ENCODE measurements at places on chromosomes 12 and 14.

- DNase-seq = no peak
Measured at GRCh38 chr14:63544591-63545299, 1.6 kb upstream of the PPP2R5E start.

- DNase-seq = no peak
Measured at GRCh38 chr12:3797531-3798048, 44.7 kb upstream of the CRACR2A start.

- no peak for DNase-seq
Measured at GRCh38 chr12:106750524-106750923, 24.0 kb upstream of the RIC8B start.

DNA sequence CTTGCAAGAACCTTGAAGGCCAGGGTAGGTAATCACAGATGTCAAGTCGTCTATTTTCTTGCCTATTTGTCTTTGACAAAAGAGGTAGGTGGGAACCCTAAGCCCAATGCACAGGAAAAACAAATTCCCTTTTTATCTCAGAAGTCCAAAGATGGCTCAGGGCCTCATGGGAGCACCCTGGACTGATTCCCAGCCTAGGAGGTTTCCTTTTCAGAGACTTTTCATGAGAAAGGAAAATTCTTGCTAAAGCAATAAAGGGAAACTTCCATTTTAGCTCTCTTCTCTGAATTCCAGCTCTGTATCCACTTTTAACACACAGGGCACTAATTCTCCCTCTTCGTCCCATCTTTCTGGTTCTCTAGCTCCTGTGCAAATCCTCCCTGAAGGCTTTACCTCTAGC lies 1.2 kb downstream of the ZNF641 start:
- no peak for DNase-seq

DNA sequence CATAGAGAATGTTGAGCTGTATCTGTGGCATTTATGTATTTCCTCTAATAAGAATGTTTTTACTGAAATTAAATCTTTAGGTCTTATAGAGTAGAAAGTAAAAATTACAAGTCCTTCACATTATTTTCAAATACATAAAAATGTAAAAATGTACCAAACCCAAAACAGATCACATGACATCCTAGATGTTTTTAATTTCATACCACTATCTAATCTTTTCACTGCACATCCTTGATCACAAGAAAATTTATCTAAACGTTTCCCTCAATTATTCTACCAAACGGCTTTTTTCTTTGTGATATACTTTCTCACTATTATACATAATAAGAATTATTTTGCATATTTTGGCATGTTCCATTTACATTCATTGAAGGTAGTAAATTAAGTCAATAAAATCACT lies 18.3 kb downstream of the SGPP1 start:
- DNase-seq = no peak

- DNase-seq = no peak
Measured at GRCh38 chr12:1929241-1929984, 11.0 kb upstream of the CACNA2D4 start.

- DNase-seq = no peak
Measured at GRCh38 chr12:9347328-9348127, 139.3 kb upstream of the PZP start.

GRCh38 chr12:49776413-49776812 lies 35.1 kb downstream of the TMBIM6 start:
- DNase-seq = peak; percentile 30

- no peak for DNase-seq
Measured at GRCh38 chr14:34951286-34951685, 31.5 kb upstream of the SRP54 start.

DNA sequence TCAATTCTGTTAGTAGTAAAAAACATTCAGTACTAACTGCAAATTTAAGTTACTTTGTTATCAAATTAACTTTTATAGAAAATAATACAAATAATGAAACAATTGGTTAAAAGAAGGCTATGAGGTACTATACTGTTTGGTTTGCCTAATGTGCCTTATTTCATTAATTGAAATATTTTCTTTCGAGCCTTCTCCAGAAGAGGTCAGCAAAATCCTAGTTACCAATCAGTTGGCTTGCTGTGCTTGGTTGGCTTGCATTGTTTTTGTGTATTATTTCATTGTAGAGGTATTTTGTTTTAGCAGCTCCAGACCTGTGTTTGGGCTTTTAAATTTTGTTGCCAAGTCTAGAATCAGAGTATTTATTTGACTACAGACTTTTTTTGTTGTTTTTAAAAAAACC lies 68.5 kb downstream of the AEBP2 start:
- DNase-seq = no peak

DNA sequence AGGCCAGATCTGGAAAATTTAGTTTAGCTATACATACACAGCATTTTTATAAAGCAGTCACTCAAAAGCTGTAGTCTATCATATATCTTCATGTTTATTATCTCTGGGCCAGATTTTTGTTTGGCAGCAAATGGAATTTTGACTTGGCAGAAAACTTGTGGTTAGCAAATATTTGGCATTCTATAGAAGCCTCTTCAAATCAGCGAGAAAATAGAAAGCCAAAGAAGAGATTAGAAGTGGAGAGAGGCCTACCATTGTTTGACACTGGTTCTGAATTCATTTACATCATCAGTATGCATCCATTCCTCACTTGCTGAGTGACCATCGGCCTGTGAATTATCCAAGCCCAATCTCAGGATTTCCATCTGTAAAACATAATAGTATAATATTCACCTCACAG lies 1077.6 kb downstream of the GALC start:
- no peak for DNase-seq

- DNase-seq = peak; percentile 77
Measured at GRCh38 chr14:20440882-20441281, 4.9 kb upstream of the KLHL33 start.

GRCh38 chr12:46207644-46208043 lies 61.2 kb downstream of the SLC38A1 start:
- no peak for DNase-seq

- no peak for DNase-seq
Measured at GRCh38 chr14:50795142-50795541, 35.8 kb downstream of the NIN start.

- DNase-seq = no peak
Measured at GRCh38 chr12:93722835-93723567, 45.8 kb downstream of the CRADD start.

DNA sequence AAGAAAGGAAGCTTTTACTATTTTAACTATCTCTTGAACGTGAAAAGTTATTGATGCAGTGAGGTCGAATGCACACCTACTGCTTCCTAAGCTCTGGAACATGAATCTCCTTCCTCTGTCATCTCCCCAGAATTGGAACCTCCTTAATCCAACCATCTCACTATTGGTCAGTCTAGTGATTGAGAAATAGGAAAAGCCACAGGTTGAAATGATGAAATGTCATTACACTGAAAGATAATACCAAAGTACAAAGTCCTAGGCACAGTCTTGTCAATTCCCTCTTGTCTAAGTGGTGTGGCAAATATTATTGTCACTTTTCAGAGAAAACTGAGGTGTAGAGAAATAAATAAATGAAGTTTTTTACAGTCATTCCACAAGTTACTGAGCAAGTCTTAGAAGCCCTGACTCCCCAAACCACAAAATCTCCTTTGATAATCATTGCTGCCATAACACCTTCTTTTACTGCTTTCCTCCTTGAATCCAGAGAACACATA lies 19.5 kb upstream of the HIGD1C start:
- DNase-seq = no peak

DNA sequence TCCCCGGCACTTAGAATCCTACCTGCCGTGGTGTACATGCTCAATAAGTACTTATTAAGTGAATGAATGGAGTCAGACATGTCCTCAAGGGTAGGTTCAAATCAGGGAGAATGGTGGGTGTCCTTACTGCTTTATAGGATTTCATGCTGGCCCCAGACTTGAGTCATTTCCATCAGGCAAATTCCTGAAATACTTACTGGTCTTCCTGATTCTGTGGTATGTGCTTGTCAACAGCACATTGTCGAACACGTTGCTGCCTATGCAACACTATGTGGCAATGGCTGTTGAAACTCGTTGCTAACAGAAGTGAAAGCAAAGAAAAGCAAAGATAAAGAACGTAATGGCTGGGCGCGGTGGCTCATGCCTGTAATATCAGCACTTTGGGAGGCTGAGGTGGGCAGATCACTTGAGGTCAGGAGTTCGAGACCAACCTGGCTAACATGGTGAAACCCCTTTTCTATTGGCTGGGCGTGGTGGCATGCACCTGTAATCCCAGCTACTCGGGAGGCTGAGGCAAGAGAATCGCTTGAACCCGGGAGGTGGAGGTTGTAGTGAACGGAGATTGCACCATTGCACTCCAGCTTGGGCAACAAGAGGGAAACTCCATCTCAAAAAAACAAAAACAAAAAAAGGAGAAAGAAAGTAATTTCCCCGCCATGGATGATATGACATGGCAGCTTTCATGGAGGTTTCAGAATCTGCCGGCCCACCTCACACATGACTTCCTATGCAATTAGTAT lies 214.9 kb downstream of the ZFP36L1 start:
- no peak for DNase-seq

- no peak for DNase-seq
Measured at GRCh38 chr12:88501972-88502938, 78.0 kb downstream of the KITLG start.

DNA sequence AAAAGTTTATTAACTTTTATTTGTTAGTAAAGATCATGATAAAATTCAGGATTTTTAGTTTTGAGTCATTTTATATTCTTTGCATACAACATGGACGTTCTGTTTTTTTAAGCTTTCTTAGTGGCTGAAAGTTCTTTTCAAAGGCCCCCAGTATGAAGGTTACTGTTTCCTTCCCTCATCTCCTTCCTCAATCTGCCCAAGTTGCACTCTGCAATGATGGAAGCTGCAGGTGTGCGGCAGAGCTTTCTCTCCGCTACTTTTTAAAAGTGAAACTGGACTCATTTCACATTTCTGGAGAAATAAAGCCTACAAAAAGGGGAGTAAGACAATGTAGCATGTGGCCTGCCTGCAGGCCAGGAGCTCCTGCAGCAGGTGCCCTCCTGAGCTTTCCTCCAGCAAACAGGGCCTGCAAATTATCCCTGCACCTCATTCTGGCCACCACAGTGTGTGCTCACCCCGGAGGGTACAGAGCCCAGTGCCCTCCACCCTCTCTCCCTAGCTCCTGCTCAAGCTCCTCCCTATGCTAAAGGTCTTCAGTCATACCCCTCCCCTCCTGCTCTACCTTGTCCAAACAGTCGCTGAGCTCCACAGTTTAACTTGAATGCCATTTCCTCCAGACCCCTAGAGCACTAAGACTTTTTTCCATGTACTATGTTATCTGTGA lies 78.9 kb downstream of the SETD3 start:
- DNase-seq = no peak

DNA sequence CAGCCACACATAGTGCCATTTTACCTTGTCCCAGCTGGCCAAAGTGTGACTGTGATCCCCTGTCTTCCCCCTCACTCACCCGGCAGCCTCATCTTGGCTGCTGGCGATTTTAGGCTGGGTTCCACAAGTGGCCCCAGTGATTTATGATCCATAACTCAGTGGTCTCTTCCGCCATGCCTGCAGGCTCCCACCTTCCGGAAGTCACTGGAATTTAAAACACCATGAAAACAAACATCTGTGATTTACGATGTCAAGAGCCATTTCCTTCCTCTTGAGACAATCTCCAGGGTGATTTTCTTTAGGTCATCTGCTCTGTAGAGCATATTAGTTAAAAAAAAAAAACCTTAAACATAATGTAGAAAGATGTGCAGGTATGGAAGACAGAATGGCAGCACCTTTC lies 282.3 kb downstream of the CACNA1C start:
- DNase-seq = no peak

DNA sequence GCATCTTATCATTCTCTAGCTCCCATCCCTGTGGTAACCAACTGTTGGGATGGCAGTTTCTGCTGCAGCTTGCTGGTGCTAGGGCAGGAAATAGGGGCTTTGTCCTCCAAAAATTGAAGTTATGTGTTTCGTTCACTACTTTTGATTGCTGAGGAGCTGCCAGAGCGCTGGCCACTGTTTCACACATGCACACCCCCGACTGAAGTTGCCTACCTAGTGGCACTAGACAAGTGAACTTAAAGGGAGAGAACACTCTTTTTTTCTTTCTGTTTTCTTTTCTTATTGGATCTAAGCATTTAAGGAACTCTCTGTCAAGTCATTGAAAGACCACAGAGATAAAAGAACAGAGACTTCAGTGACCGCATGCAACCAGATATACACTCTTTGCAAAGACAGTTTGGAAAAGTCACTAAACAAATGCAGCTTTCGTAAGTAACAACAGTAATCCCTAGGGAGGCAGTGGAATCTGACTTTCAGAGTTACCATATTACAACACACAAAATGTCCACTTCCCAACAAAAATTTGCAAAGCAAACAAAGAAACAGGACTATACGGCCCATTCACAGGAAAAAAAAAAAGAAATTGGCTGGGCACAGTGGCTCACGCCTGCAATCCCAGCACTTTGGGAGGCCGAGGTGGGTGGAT lies 12.0 kb downstream of the TFCP2 start:
- no peak for DNase-seq

DNA sequence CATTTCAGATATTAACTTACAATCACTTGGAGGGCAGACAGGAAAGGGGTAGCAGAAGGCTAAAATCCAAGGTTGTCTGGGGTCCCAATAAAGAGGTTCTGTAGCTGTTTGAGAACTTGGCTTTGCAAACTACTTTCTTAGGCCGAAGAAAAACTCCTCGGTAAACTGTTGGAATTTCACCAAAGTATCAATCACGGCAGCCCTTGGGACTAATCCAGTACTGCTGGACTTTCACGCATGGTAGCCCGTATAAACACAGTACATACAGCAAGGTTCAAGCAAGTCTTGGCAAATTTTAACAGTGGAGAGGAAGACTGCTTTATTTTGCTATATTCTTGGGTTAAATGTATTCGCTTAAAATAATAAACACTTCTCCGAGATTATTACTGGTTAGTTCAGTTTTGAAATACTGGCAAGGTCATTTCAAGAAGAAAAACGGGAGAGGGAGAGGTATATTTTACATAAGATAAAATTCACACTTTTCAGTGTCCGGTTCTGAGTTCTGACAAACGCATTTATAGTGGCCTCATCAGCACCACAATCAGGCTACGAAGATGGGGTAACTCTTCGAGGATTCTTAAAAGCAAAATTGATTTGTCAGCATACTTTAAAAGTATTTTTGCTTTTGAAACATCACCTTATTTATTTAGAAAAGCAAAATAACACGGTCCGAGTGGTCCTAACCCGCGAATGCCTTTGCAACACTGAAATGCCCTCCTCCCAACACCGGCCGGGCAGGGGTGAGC lies 1.3 kb downstream of the SETD3 start:
- DNase-seq = no peak

DNA sequence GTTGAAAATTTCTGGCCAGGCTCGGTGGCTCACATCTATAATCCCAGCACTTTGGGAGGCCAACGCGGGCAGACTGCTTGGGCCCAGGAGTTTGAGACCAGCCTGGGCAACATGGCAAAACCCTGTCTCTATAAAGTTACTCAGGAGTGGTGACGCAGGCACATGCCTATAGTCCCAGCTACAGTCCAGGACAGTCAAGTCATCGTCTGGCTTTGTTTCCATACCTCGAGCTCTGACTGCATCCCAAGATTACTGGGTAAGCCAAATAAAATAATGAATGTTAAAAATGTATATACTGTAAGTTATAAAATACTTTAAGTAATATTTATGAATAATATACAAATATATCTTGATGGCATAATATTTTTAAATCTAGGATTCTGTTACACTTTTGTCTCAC lies 23.0 kb upstream of the GXYLT1 start:
- no peak for DNase-seq
